ENCODE measurements at places on chromosomes 1 and 21.

DNA sequence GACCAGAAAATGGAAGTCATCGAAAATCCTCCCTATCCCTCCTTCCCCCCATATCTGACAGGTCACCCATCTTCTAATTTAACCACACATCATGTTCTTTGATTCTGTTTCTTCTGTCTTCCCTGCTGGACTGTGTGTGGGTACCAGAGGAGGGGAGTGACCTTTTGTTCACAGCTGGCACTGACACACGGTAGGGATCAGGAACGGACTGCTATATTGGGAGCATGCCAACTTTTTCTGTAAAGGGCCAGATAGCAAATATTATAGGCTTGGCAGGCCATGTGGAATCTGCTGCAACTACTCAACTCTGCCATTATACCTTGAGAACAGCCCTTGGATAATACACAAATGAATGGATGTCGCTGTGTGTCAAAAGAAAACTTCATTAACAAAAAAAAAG lies 7.5 kb upstream of the TOMM20 start:
- no peak for DNase-seq

GRCh38 chr1:47325528-47325927 lies 8.1 kb upstream of the CMPK1 start:
- no peak for DNase-seq

- no peak for DNase-seq
Observed at GRCh38 chr1:183315991-183316758, 102.0 kb downstream of the NMNAT2 start.

DNA sequence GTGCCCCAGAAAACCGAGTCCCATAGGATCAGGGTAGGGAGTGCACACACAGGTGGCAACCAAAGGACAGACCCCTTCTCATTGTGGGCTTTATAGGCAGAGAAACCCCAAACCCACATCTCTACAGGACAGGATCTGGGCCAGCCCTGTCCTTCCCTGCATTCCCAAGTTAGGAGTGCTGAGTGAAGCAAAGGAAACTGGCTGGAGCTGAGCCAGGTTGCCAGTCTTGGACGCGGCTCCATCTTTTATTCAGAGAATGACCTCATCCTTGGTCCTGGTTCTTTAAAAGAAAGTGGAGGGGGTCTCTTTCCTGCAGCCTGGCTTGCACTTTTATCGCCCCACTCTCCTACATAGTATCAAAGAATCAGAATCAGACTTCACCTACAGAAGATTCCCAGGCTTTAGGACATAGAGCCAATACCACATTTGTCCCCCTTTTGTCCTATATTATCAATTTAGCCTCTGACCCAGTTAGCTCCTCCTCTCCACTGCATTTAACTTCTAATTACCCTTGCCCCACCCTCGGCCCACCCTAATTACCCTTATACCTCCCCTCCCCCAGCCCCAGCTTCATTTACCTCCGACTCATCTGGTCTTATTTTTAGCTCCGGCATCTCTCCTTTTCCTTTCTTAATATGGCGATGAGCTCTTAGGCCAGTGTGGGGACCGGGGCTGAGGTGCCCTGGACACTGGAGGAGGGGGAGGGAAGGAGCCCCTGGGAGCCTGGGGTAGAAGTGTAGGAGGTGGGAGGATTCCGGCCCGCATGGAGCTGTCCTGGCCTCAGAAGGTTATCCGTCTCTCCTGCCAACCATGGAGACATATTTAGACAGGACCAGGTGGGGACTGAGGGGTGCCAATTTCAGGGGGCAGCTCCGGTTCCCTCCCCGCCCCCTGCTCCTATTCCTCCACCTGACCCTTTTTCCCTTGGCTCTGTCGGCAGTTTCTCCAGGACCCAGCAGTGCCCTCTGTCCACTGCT lies at the start of gene CASQ1:
Gene CASQ1 (plus strand): TSS at position 927 of the 977 bp plus-strand sequence. CDS start 177 bp downstream, outside the sequence.
- DNase-seq = no peak

- no peak for DNase-seq
Observed at GRCh38 chr1:6459850-6460265, 6.1 kb downstream of the TNFRSF25 start.

- no peak for DNase-seq
Observed at GRCh38 chr1:41534181-41535076, 49.9 kb upstream of the EDN2 start.

GRCh38 chr1:186206048-186206570 lies 168.9 kb downstream of the TPR start:
- DNase-seq = no peak

GRCh38 chr1:167054946-167055630 lies 35.1 kb downstream of the GPA33 start:
- DNase-seq = no peak
